Activated T-cell treated with anti-CD3 and anti-CD28 coated beads, Interleukin-2, amount 50 U/mL, for 72 hours (primary cell): ENCODE measurements at places on chromosomes 5 and 9.

DNA sequence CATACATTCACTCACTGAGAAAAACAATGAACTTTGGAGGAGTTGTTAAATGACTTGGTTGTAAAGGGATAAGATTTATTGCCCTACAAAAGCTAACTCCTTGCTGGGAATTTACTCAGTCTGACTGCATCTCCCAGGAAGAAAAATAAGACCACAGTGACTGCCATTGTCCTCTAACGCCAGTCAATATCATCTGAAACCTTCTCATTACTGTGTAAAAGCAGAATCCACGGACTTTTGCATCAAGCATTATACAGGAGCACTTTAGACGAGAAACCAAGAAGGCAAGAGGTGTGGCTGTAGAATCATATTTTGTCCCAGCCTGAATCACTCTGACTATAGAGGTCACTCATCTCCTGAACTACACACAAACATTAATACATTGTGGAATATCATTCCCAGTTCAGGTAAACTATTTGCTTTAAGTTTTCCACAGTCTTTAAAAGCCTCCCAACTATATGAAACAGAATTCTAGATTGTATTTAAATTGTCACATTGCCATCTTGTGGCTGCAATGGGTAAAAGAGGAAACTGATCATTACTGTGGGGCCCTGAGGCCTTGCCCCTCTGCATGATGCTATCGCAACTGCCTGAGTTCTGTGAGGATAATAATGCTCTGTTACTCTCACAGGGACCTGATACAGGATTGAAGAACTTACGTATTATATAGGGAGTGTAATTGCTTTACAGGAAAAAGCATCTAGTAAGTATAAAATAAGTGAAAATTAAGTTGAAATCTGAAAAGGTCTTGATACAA lies 142.9 kb downstream of the SLCO4C1 start:
- DNase-seq = peak; percentile 3

DNA sequence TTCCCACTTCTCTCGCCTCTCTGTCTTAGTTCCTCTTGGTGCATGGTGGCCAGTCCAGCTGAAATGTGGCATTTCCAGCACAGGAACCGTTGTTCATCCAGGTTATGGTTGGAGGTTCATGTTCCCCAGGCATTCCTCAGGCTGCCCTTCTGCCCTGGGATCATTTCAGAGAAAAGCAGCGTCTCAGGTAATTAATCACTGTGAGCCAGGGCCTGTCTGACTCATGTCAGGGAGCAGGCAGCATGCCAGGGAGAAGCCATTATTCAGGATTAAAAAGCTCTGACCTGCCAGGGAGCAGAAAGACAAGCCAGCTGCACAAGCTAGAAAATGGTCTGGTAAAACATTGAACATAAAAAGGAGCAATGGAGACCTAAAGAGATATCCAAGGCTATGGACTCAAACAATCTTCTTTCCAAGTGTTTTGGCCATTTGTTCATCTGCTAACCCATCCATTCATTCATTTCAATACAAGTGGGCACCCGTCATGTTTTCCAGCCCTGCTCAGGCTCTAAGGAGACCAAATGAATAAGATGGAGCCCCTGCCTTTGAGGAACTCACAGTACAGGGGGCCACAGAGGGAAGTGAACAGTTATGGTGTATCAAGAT lies 241.4 kb downstream of the DRD1 start:
- DNase-seq = no peak

DNA sequence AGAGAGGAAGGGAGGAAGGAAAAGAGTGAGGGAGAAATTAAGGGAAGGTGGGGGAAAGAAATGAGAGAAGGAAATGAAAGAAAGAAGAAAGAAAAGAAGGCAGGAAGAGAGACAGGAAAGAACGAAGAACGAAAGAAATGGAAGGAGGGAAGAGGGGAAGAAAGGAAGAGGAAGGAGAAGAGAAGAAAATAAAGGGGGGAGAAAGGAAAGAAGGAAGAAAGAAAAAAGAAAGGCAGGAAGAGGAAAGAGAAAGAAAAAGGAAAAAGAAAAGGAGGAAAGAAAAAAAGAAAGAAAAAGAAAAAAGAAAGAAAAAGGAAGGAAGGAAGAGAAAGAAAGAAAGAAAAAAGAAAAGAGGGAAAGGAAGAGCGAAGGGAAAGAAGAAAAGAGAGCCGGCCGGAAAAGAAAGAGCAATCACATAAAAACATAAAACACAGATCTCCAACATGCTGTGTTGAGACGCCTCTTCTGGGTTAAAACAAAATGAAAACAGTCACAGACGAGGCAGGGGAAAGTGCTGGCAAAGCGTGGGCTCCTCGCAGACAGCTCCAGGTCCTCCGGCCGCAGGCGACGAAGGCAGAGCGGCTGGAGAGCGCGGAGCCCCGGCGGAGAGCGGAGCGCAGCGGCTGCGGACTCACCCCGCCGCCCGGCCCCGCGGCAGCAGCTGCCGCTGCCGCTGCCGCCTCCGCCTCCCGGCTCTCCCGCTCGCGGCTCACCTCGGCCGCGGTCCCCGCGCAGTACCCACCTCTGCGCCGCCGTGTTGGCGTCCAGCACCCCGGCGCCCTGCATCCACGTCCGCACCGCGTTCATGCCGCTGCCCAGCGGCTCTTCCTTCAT lies 896 bp downstream of the EBF1 start:
- peak; percentile 73 for DNase-seq

GRCh38 chr9:120765910-120766425 lies 27.2 kb downstream of the FBXW2 start:
- no peak for DNase-seq

DNA sequence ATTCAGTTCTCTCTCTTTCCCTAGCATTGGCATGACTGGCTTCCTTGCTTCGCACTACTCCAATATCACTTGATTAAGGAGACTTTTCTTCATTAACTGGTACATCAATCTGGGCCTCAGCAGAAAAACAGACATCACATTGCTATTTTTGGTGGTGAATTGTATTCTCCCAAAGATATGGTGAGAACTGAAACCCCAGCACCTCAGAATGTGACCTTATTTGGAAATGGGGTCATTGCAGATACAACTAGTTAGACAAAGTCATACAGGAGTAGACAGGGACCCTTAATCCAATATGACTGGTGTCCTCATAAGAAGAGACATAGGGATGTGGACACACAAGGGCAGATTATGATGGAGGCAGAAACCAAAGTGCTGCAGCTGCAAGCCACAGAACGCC lies 7.5 kb upstream of the RAD23B start:
- no peak for DNase-seq

DNA sequence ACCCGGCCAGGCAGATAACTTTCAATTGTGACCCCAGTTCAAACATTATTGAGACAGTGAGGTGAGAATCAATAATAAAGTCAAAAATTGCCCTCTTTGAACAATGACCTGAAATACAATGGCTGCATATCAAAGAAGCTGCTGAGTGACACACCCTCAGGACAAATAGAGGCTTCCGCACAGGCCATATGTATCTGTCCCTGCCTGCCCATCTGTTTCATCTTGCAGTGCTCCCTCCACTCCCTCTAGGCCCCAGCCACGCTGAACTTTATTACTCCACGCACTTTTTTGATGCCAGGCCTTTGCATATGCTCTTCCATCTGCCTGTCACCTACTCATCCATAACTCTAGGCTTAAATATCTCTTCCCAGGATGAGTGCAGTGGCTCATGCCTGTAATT lies 15.9 kb upstream of the PFDN1 start:
- DNase-seq = no peak

GRCh38 chr9:120677965-120678364 lies 36.3 kb downstream of the MEGF9 start:
- no peak for DNase-seq

- DNase-seq = no peak
Measured at GRCh38 chr5:174617910-174618309, 106.5 kb upstream of the MSX2 start.

DNA sequence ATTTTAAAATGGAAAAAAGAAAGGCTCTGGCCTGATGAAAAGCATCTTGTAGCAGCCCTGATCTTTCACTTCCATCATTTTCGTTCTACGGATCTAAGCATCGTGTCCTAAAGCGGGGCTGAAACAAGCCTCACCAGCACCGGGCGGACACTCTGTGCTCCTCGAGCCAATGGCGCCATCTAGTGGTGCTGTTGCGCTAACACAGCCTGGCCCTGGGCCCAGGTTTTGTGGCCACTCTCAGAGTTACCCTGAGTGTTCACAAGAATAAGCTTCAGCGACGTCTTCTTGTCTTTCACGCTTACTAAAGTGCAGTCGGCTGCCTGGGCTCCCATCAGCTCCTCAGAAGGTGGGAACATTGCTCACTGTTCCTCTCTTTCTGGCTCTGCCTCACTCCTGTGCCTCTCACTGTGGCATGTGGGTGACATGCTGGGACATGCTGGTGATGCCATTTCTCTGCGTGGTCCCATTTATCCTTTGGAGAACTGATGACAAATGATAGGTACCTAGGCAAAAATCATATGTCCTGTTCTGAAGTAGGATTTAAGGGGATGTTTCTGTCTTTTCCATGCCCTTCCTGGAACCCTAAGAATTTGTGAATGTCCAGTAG lies 32.7 kb downstream of the DMRT3 start:
- DNase-seq = peak; percentile 81

GRCh38 chr5:1173485-1174070 lies 27.8 kb upstream of the SLC6A19 start:
- DNase-seq = no peak

GRCh38 chr5:58794875-58795274 lies 212.0 kb downstream of the RAB3C start:
- DNase-seq = peak; percentile 52

- DNase-seq = peak; percentile 68
Measured at GRCh38 chr5:150846654-150847333, 473 bp downstream of the IRGM start.

GRCh38 chr5:37738057-37738691 lies 101.7 kb downstream of the GDNF start:
- peak; percentile 50 for DNase-seq

GRCh38 chr5:34721327-34721726 lies 65.2 kb downstream of the RAI14 start:
- no peak for DNase-seq

- DNase-seq = no peak
Measured at GRCh38 chr9:83474631-83475030, 63.6 kb downstream of the FRMD3 start.
